ENCODE measurements at places on chromosomes 5 and 9.
A peak's percentile ranks its signal among the peaks of the same experiment; 100 is the strongest.

DNA sequence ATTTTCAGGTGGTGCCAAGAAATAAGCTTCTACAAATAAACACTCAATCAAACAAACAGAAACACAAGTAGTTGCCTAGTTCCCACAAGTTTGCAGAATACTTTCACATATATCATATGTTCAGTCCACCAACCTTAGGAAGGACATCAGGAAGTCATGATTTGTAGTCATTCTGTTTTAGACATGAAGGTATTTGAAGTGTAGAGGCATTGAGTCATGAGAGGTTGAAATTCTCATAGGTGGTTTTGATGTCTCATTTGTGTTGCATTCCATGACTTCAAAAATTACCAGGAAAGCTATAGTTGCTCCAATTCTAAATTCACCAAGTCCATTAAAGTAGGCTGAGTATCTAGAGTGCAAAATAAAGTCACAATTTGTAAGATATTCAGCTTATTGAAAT, 159.0 kb downstream of the KCTD16 start:
- DNase-seq: no peak

- no peak for DNase-seq
Measured at GRCh38 chr9:71681708-71682272, 86.5 kb downstream of the CEMIP2 start.

- DNase-seq: no peak
Measured at GRCh38 chr5:14706615-14707021, 42.1 kb downstream of the OTULIN start.

DNA sequence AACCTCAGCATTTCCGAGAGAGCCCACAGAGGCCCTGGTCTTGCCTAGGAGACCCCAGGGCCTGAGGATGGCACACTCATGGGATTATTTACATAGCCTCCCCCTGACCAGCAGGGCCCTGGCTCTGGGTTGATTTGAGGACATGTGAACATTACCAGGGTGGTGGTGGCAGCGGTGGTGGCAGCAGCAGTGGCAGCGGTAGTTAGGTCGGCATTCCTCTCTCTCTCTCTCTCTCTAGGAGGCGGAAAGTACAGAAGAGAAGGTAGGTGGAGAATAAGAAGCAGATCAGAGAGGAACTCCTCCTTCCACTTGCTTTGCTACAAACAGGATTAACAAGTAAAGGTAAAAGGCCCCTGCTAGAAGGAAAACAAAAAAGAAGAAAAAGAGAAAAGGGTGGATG, 39.3 kb downstream of the B4GALT1 start:
- DNase-seq: no peak

GRCh38 chr5:86320266-86320665, 297.5 kb upstream of the COX7C start:
- DNase-seq: no peak

DNA sequence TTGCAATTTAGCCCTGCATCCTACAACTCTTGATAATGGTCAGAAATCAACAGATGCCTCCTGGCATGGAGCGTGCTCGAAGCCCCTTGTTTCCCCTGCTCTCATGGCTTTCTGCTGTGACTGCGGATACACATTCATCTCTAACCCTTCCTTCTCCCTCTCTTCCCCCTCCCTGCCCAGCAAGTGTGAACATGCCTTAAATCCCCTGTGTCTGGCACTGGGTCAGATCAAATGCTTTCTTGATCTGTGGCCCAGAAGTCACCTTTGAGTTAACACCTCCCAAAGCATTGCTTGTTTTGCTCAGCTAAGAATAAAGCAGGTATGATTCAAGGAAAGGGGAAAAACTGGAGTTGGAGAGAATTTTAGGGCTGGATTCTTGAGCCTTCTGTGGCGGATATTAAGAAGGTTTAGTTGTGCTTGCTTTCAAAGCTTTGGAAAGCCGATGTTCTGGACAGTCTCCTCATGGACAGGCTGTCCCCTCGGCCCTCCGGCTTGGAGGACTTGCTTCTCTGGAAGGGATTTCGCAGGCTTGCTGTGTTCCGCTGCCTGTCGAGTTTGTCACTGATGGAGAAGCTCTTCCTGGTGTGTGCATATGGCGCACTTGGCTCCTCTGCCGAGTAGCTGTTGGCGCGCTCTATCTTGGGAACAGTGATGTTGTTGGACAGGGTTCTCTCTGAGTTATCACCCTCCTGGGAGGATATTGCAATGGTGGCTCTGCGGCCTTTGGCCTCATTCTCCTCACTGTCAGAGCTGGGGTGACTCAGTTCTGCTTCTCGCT, 121.3 kb upstream of the KLF9 start:
- no peak for DNase-seq

DNA sequence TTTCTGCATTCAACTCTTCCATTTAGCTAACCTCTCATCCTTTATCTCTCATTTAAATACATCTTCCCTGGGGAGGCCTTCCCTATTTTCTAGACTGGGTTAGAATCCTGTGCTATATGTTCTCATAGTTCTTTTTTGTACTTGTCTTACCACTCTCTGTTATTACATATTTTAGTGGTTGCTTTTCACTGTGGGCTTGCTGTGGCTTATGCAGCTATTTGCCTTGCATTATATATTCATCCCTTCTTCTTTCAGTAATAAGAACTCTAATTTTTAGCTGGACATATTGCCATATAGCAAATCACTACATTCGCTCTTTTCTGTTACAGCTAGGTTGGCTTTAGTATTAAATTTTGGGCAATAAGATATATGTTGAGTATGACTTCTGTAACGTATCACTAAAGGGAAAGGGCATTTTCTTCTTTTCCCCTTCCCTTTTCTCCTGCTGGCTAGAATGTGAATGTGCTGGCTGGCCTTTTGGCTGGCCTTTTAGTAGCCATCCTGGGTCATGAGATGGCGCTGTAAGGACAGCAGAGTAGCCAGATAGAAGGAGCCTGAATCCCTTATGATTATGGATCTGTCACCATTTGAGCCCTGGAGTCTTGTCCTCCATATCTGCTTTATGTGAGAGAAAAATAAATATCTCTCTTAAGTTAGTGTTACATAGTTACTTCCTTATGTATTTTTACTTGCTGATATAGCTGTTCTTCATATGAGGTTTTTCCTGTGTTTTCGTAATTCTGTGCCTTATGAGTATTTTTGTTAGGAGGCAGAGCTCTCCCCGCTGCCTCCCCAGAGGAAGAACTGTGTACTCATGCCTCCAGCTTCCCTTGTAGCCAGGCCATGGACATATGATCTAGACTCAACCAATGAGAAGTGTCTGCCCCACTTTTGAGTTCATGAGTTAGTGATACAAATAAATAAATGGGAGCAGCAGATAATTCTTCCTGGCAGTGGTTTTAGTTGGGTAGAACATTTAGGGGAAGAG, 65.8 kb downstream of the NDUFAF2 start:
- DNase-seq: peak; percentile 56

GRCh38 chr5:60232036-60232795, 338.7 kb upstream of the PDE4D start:
- no peak for DNase-seq

DNA sequence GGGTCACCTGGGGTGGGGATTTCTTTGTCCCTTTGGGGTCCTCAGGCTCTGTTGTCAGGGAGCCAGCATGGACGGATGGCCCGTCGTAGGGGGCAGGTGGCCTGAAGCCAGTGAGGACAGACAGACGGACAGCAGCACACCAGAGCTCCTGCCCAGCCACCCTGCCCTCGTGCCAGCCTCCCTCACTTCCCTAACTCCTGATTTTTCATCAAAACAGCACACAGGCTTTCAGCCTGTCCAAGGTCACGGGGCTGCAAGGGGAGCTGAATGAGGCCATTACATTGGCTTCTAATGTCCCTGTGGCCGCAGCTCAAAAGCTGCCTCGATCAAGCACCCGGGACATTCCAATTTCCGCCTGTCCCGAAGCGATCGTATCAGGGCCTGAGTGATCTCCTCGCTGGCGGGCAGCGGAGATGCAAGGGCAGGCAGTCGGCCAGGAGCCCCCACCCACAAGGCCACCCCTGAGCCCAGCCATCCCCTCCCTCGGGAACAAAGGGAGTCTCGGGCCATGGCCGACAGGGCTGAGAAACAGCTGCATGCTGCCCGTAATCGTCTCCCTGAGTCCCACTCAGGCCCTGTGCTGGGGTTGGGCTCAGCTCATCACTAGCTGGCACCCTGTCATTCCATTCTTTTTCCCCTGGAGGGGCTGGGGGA, 50.5 kb upstream of the RNU6ATAC start:
- DNase-seq: no peak

GRCh38 chr9:78939311-78940065, 632.3 kb upstream of the TLE4 start:
- DNase-seq: no peak

GRCh38 chr9:120545701-120546550, 34.0 kb downstream of the CDK5RAP2 start:
- no peak for DNase-seq

DNA sequence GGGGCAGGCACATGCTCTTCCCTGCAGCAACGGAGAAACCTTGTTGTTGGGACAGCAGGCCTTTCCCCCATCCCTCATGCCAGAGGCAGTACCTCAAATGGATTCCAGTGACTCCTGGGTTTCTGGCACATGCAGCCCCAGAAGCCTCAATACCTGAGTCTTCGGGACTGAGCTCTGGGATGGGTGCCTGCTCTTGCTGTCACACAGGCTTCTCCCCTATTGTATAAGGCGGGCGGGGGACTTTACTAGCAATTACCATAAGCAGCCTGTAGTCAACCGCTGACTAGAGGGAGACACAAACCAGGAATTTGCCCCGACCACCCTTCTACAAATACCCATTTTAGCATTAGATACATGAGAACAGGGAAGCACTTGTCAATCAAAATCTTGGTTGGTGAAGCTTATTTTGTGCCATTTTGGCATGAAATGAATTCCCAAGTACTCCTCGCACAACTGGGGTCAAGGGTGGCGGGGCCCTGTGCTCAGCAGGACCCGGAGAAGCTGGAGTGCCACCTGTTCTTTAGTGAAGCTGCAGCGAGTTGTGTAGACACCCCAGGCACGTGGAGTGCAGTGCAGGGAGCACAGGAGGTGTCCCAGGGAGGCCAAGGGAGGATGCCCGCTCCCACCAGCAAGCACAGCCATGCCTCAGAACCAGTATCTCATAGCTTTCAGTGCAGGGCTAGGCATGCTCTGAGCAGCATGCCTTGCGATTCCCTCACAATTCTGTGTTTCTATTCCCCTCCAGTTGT, 21.2 kb downstream of the S1PR3 start:
- DNase-seq: peak; percentile 29

DNA sequence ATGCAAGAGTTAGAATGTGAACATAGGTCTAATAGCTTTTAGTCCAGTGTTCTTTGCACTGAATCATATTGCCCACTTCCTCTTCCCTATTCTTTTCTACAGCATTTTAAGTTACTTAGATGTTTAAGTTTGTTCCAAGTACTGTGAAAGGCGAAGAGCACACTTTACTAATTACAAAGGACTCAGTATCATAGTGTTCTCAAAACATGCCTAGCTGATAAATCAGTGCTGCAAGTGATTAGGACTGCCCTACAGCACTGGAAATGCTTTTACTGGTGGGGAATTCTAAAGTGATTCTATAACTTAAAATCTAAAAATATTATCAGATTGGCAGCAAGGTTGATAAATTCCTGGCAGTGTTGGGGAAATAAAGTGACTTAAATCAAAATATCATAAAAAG, 177.9 kb upstream of the KCNN2 start:
- DNase-seq: no peak

Measured in iPS-NIHi11 (cell line).